ENCODE measurements at places on chromosomes 6 and 20.

DNA sequence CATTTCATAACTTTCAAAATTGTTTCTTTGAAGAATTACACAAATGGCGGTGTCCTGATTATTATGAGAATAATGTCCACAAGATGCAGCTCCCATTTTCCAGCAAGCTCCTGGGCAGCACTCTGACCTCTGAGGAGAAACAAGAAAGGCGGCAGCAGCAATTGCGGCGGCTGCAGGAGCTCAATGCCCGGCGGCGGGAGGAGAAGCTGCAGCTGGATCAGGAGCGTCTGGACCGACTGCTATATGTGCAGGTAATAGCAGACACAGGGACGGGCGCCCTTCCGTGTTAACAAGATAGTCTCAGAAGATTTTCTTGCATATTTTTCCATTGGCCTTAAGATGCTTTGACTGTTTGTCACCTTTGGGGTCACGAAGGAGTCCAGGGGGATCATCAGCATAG is 6.7 kb downstream of the ACTR5 start:
- no peak for DNase-seq

- DNase-seq = no peak
Measured at GRCh38 chr6:51139950-51140385, 321.3 kb downstream of the TFAP2B start.

GRCh38 chr6:14386263-14386662 is 268.7 kb downstream of the CD83 start:
- no peak for DNase-seq

DNA sequence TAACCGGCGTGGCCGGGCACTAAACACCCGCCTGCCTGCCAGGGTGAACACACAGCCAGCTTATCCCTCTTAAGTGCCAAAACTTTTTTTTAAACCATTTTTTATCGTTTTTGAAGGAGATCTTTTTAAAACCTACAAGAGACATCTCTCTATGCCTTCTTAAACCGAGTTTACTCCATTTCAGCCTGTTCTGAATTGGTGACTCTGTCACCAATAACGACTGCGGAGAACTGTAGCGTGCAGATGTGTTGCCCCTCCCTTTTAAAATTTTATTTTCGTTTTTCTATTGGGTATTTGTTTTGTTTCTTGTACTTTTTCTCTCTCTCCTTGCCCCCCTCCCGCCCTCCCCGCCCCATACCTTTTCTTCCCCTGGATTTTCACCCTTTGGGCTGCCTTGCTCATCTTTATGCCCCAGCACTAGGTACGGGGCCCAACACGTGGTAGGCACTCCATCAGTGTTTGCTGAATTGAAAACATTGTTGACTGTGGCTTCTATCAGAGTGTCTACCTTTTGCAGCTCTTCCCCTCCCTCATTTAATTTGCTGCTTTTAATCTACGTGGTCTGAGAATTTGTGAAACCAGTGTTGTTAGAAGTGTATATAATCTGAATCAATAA is 1.5 kb downstream of the ZCCHC3 start:
- DNase-seq = no peak

GRCh38 chr6:9697263-9697931 is 717.5 kb downstream of the TFAP2A start:
- no peak for DNase-seq

- DNase-seq = no peak
Measured at GRCh38 chr6:31614684-31615578, at the start of gene AIF1. Gene AIF1, plus strand, starts transcription at chr6:31615234. Its CDS starts 96 bp downstream, at chr6:31615330.

DNA sequence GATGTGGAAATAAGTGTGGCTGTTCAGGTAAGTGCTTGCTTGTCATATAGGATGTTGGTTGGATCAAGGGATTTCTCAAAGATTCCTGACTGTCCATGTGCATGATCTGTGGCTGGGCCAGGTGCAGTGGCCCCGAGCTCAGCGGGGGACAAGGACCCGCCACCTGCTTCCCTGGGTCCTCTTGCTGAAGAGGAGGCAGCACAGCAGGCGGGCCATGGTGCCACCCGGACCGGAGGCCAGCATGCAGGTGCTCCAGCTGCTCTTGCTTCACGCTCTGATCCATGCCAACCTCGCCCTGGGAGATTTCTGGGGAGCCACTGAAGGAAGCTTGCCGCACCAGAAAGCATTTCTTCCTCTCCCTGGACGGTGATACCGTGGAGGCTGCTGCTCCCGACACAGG is 173.8 kb downstream of the HIVEP2 start:
- peak; percentile 66 for DNase-seq

- DNase-seq = no peak
Measured at GRCh38 chr6:24827970-24828369, 29.3 kb upstream of the ARMH2 start.

- DNase-seq = no peak
Measured at GRCh38 chr20:18637224-18637623, 49.4 kb downstream of the DTD1 start.

- DNase-seq = no peak
Measured at GRCh38 chr6:125175466-125176048, 22.0 kb downstream of the TPD52L1 start.

GRCh38 chr6:1698527-1698926 is 88.8 kb downstream of the FOXC1 start:
- no peak for DNase-seq

GRCh38 chr20:60970601-60971000 is 281.5 kb upstream of the CDH4 start:
- DNase-seq = no peak

GRCh38 chr6:4313044-4313686 is 177.8 kb upstream of the ECI2 start:
- DNase-seq = no peak

- DNase-seq = no peak
Measured at GRCh38 chr6:149332602-149333265, 15.2 kb downstream of the TAB2 start.

DNA sequence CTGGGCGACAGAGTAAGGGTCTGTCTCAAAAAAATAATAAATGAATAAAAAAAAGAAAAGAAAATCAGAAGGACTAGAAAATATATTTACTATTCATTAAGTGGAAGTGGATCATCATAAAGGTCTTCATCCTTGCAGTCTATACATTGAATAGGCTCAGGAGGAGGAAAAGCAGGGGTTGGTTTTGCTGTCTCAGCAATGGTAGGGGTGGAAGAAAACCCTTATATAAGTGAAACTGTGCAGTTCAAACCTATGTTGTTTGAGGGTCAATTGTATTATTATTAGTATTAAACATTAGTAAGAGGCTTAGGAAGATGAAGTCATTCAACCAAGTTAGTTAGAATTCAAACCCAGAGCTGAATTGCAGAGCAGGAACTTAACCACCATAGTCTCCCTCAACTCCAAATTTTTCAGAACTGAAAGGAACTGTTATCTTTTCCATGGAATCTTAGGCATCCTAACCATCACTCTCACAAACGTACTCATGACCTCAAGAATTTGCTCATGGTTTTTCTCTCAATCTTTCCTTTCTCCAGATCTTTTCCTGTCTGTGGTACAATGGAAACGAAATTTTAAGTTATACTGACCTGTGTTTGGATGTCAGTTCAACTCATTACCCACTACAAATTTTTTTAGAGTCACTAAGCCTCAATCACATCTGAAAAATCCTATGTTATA is 7.7 kb upstream of the SMIM13 start:
- no peak for DNase-seq

GRCh38 chr6:129203190-129203900 is 320.4 kb downstream of the LAMA2 start:
- no peak for DNase-seq
